GM23248 (cell line): ENCODE measurements at places on chromosomes 1 and 21. TPM values are rescaled to one million over a fixed set of nuclear protein-coding genes. Genes with fewer than 3 reads are reported as not detected.

The C4BPB gene
- not detected in 2 replicates for total RNA-seq

The SSU72 gene
- total RNA-seq = 60.8 and 69.2 TPM in 2 replicates

- DNase-seq = no peak
Measured at GRCh38 chr1:57820356-57821095, 396.7 kb upstream of the DAB1 start.

GRCh38 chr1:31745946-31746670 lies 18.0 kb downstream of the ADGRB2 start:
- no peak for DNase-seq

DNA sequence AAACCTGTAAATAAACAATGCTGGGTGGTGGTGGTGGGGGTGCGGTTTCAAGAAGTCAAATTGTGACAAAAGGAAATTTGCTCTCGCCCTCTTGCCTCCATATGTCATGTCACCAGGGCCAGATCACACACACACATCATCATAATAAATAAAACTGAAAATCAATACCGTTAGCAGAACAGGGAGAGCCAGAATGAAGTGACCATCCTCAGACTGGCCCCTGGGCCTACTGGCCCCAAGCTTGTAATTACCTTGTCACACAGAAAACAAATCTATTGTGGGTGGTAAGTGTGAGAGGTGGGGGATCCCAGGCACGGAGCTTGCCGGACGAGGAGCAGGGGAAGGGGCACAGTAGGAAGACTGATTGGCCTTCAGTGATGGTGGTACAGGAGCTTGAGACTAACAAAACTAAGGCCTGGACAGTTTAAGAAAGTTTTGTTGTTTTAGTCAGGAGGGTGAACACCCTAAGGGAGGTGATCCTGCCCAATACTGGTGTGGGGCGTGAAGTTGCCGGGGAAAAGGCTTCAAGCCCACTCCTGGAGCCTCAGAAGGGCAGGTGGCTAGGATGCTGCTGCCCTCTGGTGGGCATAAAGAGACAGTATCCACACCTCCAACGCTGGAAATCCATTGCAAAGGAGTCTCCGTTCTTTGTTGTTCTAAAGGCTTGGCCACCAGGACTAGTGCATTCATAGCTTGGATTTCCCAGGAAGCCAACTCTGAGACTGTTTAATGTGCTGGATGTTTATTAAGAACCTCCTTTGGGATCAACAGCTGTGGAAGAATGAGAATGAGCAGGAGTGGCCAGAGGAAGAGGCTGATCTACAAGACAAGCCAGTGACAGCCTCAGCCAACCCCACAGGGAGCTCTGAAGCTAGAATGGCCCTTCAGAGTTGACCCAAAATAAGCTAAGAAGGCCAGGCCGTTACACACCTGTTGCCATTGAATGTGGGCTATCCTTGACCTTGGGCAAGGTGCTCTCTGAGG lies 8.1 kb upstream of the C1orf216 start:
- DNase-seq = peak; percentile 71

DNA sequence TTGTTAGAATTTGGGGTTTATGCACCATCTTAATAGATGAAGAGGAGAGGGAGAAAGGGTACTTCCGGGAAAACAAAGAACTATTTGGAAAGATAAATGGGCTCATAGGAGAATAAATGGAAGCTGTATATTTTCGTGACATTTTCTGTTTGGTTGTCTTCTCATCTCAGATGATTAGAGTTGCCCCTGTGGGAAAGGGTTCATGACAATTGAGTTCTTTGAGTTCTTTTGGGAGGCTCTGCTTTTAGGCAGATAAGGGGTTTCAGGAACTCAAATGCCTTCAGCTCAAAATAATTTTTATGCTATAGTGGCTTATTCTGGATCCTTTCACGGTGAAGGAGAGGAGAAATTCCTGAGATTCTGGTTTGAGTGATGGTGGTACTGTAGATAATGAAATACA lies 63.6 kb downstream of the CAMTA1 start:
- DNase-seq = no peak

DNA sequence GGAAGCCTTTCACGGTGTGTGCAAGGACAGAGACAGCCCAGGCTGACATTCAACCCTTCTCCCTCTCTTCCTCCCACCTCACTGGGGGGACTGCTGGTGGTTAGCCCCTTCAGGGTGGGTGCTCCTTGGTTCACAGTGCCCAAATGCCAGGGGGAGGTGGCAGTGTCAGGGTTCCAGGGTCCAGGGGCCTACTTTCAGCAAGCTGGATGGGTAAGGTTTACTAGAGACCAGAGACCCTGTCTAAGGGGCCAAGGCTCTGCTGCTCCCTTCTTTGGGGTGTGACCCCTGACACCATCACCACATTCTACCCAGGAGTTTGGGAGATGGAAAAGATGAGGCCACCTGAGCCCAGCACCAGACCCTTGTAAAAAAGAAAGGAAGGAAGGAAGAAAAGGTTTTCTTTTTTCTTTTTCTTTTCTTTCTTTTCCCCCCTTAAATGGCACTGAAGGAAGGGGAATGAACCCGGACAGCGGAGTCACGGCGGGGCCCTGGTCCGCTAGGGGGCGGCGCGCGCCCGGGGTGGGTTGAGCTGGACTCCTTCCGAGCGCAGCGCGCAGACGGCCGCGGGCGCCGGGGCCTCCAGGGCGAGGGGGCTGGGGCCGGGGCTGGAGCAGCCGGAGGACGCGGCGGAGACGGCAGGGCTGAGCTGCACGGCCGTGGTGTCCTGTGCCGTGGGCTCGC lies 18.8 kb downstream of the KNCN start:
- DNase-seq = peak; percentile 79

DNA sequence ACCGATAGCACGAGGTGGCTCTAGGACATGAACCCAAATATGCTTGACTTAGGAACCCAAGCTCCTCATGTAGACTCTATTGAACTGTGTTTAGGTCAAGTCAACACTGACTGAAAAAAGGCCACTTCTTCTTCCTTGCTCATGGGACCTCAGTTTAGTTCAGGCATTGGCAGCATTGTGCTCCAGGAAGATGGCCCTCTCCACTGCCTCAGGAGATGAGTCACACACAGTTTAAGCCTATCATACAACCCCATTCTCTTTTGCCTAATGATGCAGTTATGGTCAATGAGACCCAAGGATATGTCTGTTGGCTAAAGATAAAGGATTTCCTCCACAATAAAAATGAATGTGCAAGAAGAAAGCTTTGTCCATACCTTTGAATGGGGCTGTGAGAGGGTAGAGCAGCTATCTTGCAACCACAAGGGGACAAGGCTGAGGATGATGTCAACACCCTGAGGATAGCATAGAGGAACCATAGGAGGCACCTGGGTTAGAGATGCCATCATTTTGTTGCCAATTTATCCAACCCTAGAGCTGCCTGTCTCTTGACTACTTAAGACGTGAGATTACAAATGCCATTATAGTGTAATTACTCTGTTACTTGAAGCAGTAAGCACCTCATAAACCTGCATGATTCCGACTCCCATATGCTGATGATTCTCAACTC lies 3.0 kb upstream of the TRIM63 start:
- no peak for DNase-seq
